Hindlimb muscle (tissue), 1 donor: ENCODE measurements at places on chromosomes 7 and 10. TPM values are rescaled to one million over a fixed set of nuclear protein-coding genes. Genes with fewer than 3 reads are reported as not detected.

Gene CXCL12
- polyA plus RNA-seq = 201 TPM

Gene AVPI1
- 7.3 TPM for polyA plus RNA-seq

Gene POLR2J
- polyA plus RNA-seq = 33.3 TPM

Gene RHEB
- 74.0 TPM for polyA plus RNA-seq

Gene CRYGN
- 0.22 TPM for polyA plus RNA-seq

Gene GPR146
- 6.2 TPM for polyA plus RNA-seq

Gene INA
- 0.22 TPM for polyA plus RNA-seq

Gene VWC2
- polyA plus RNA-seq = 0.04 TPM

Gene CLCN1
- 2.5 TPM for polyA plus RNA-seq

Gene NPC1L1
- polyA plus RNA-seq = 0.08 TPM

Gene RGS10
- 35.5 TPM for polyA plus RNA-seq

Gene NPFFR1
- 0.09 TPM for polyA plus RNA-seq

Gene VPS26A
- polyA plus RNA-seq = 35.4 TPM

Gene TMEM139
- polyA plus RNA-seq = 0.98 TPM

Gene VWDE
- polyA plus RNA-seq = 1.5 TPM

Gene LRRC18
- polyA plus RNA-seq = 0.12 TPM

Gene KAZALD1
- 23.5 TPM for polyA plus RNA-seq

Gene ZNF680
- polyA plus RNA-seq = 10.7 TPM

Gene ELOVL3
- 0.94 TPM for polyA plus RNA-seq

Gene TRIM74
- not detected for polyA plus RNA-seq

Gene WNT16
- 0.32 TPM for polyA plus RNA-seq

Gene CALN1
- 1.8 TPM for polyA plus RNA-seq

Gene SHH
- 0.10 TPM for polyA plus RNA-seq

Gene IFIT1
- 65.5 TPM for polyA plus RNA-seq

Gene TAC1
- polyA plus RNA-seq = 0.80 TPM

Gene ERCC6
- 10.5 TPM for polyA plus RNA-seq

Gene MSS51
- polyA plus RNA-seq = 47.4 TPM

Gene AZGP1
- polyA plus RNA-seq = 1.2 TPM

Gene CYP2C8
- 0.49 TPM for polyA plus RNA-seq

Gene EPDR1
- 102 TPM for polyA plus RNA-seq

Gene MMRN2
- polyA plus RNA-seq = 25.3 TPM

Gene CPA2
- 0.28 TPM for polyA plus RNA-seq

Gene CFAP46
- 0.12 TPM for polyA plus RNA-seq

Gene RTKN2
- polyA plus RNA-seq = 3.6 TPM

Gene ADRB1
- polyA plus RNA-seq = not detected

Gene SPDYE8
- 0.41 TPM for polyA plus RNA-seq

Gene CASD1
- polyA plus RNA-seq = 57.4 TPM

Gene CYP2C19
- polyA plus RNA-seq = not detected

Gene SLC18A3
- not detected for polyA plus RNA-seq

Gene NOM1
- 17.3 TPM for polyA plus RNA-seq

Gene GPR15LG
- not detected for polyA plus RNA-seq

Gene RP9
- 29.2 TPM for polyA plus RNA-seq

Gene ERVW-1
- 1.8 TPM for polyA plus RNA-seq

Gene AIMP2
- 30.3 TPM for polyA plus RNA-seq

Gene ZNF503
- polyA plus RNA-seq = 9.7 TPM

Gene PNLIPRP1
- polyA plus RNA-seq = not detected

Gene CRPPA
- polyA plus RNA-seq = 4.4 TPM

Gene MUC12
- polyA plus RNA-seq = 0.27 TPM

Gene SLC26A4
- 0.79 TPM for polyA plus RNA-seq

Gene VSTM2A
- not detected for polyA plus RNA-seq

Gene IMPDH1
- 23.2 TPM for polyA plus RNA-seq
